Vagina (tissue), 2 donors: ENCODE measurements at places on chromosomes 4 and X.

DNA sequence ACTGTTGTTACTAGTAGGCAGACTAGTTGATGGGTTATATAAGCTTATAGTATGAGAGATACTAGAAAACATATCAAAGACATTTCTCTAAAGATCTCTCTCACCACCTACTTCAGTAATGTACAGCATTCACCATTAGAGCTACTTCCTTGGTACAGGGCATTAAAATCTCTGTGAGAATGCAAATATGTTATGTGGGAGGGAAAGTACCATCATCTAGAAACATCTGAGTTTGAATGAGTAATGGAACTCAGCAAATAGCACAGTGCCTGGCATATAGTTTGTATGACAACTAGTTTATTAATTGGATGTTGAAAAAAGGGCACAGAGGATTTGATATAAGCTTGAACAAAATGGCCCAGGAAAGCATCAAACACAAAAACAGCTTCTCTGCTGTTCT is 211.1 kb downstream of the GLUD2 start:
- DNase-seq, result no peak

DNA sequence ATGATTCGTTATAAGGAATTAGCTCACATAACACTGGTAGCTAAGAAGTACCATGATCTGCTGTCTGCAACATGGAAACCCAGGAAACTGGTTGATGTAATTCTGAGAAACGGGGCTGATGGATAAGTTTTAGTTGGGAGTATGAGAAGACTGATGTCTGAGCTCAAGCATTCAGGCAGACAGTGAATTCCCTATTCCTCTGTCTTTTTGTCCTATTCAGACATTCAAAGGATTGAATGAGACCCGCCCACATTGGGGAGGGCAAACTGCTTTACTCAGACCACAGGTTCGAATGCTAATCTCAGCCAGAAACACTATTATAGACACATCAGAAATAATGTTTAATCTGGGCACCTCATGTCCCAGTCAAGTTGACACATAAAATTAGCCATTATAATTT is 515.5 kb downstream of the STPG2 start:
- DNase-seq, result no peak

GRCh38 chr4:26861434-26862186 is 969 bp downstream of the STIM2 start:
- no peak for DNase-seq

DNA sequence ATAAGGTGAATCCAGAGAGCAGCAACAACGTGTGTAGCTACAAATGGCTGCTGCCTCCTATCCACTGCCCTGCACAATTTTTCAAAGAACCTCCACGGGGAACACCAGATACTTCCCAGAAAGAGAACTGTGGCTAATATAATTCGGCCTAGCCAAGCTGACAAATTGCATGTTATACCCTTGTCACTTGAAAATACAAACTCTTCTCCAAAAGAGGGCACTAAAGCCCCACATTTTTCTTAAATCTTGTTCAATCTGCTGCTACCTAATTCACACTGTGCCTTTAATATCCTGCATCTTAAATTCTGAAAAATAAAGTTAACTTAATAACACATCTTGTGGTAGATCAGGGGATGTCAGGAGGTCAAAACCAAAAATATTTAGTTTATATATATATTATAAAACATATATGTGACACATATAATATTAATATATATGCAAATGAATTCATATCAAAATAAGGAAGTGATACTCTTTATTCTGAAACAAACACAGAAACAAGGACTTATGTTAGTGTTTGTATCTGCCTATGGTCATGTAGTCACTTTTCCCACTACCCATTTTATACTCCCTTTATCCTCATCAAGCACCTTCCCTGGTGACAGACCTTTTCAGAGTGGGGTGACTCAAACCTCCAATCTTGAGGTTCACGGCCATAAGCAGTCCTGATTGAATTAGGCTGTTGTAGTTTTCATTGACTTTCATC is 24.1 kb downstream of the CT45A1 start:
- no peak for DNase-seq

- no peak for DNase-seq
These were observed 6.5 kb downstream of the C4orf50 start for GRCh38 chr4:6011686-6012085.

DNA sequence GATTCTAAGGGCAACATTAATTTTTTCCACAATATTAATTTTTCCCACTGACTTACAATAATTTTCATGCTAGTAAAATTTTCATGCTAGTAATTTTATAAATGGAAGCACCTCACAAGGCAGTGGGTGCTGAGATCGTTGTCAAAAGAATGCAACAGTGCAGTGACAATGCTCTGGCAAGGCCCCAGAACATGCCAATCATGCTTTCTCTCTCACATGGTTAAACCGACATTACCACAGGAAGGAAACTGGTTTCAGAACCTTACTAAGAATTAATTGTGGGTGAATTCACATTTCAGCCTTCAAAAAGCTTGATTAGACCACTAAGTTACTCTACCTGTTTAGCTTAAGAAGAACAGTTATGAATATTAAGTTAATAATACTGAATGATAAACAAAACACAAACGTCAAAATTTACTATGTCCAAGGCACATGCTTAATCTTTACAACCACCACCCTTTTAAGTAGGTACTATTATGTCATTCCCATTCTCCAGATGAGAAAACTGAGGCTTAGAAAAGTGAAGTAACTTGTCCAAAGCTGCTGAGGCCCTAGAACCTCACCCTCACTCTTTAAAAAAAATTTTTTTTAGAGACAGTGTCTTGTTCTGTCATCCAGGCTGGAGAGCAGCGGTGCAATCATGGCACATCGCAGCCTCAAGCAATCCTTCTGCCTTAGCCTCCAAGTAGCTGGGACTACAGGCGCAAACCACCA is 10.0 kb upstream of the OPHN1 start:
- DNase-seq, result no peak

DNA sequence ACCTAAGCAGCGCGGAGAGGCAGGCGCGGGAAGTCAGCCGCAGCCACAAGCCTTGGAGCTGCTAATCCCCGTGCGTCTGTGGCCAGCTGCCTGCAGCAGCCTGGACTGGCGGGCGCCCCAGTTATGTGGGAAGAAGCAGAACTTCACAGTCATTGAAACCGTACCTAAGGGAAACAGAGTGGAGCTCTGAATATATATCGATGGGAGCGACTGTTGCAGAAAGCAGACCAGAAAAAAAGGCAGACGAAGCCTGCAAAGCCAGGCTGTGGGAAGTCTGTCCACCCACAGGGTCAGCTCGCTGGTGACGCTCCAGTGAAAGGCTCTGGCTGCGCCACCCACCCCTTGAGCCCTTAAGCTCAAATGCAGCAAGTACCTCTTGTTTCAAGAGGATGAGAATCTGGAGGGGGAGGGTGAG is 24.7 kb downstream of the KCNE5 start:
- no peak for DNase-seq

DNA sequence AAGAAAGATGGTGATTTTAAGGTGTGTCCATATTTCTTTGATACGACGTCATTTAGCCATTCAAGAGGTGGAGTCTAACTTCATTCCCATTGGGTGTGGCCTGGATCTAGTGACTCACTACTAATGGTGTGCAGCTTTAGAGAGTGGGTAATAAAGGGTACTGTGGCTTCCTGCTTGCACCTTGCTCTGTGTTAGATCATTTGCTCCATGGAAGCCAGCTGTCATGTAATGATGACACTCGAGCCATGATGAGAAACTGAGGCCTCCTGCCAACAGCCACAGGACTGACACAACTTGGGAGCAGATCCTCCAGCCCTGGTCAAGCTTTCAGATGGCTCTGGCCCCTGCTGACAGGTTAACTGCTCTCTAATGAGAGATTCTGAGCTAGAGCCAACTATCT is 82.0 kb downstream of the UNC5C start:
- DNase-seq, result no peak

GRCh38 chrX:99394456-99394855 is 1015.6 kb downstream of the PCDH19 start:
- DNase-seq, result no peak

GRCh38 chr4:38805530-38806145 is 1.0 kb upstream of the TLR1 start:
- no peak for DNase-seq

DNA sequence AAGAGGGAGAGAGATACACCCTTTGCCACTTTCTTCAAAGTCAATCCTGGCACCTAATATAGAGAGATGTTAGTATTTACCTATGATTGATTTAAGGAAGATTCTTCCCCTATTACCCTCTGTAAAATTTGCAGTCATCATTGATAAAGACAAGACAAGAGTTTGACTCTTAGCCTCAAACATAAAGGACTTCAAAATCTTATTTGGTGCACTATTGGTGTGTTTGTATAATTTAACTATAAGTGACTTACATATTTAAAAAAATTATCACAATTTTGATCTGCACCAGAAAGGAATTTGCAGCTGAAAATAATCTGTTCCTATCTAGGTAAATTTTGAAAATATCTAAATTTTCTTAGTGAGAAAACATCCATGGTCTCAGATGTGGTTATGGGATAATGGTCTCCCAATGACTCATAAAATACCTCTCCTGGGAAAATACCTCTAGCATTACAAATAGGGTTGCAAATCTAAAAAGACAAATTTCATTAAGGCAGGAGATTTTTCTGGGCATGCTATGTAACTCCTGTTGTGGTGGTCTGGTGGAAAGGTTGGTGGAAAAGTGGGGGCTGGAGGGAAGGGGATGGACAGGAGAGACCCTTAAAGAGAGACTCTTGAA is 173.6 kb upstream of the MED14 start:
- no peak for DNase-seq

- DNase-seq, result no peak
These were observed 69.3 kb upstream of the UGT2B7 start for GRCh38 chr4:69026974-69027373.

- DNase-seq, result no peak
These were observed 28.9 kb downstream of the ZNF827 start for GRCh38 chr4:145909773-145910172.

- DNase-seq, result no peak
These were observed 253.4 kb upstream of the CASK start for GRCh38 chrX:42176789-42177188.

DNA sequence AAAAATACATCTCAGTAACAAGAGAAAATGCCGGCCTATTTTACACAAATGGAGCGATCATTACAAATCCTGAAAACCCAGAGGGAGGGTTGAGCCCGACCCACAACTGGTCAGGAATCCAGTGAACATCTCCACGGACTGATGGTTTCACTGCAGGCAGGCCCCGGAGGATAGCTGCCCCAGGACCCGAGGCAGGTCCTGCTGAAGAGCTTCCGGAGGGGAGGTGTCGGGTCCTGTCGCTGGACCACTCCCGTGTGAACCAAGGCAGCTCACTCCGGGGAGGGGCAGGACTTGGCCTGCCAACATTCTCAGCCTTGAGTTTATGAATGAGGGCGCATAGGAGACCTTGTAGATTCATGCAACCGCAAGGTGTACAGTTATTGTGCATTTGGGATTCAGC is 4.8 kb upstream of the CRMP1 start:
- no peak for DNase-seq
